CD4-positive, alpha-beta memory T cell (primary cell): ENCODE measurements at places on chromosomes 13 and 19.

- DNase-seq, result no peak
Measured at GRCh38 chr13:95620030-95620824, 24.3 kb downstream of the DZIP1 start.

DNA sequence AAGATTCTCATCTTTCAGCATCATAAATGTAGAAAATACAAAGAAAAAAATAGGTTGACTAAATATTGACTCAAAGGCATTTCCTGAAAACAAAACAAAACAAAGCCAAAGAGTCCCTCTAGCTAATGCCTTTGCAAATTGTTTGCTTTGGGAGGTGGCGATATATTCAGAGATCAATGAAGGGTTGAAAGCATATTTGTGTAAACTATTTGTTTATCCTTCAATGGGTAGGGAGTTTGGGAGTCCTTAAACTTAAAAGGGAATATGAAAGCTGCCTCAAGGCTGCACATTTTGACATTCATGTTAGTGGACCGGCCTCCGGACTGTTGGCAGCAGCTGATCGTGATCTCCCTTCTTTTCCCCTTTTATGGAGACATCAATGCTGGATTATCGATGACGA is 257.5 kb downstream of the ITGBL1 start:
- DNase-seq, result no peak

DNA sequence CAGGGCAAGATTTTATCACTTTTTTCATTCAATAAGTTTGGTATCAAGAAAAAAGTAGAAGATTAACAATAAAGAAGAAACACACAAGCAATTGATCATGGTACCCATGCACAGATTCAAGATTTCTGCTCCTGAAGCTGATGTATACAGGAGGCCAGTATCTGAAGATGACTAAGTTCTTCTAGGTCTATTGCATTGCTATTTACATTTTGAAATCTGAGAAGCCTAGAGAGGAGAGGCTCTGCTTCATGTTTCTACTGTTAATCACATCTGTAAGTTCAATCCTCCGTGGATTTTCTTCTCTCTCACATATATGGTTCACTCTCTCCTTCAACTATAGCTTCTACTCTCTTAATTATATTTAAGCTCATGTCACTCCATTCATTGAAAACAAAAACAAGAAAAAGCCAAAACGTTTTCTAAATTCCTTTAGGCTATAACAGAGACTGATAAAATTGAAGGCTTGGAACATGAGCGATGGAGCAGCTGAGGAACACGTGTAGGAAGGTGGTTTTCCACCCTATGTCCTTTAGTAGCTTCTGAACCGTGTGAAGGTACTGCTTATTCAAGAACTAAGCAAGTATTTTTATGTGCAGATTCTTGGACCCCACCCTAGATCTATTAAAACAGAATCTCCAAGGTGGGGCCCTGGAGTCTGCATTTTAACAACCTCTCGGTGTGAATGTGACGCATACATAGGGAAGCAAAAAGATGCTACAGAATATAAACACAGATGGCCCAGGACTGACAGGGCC is 198.2 kb downstream of the EFNB2 start:
- DNase-seq, result no peak

DNA sequence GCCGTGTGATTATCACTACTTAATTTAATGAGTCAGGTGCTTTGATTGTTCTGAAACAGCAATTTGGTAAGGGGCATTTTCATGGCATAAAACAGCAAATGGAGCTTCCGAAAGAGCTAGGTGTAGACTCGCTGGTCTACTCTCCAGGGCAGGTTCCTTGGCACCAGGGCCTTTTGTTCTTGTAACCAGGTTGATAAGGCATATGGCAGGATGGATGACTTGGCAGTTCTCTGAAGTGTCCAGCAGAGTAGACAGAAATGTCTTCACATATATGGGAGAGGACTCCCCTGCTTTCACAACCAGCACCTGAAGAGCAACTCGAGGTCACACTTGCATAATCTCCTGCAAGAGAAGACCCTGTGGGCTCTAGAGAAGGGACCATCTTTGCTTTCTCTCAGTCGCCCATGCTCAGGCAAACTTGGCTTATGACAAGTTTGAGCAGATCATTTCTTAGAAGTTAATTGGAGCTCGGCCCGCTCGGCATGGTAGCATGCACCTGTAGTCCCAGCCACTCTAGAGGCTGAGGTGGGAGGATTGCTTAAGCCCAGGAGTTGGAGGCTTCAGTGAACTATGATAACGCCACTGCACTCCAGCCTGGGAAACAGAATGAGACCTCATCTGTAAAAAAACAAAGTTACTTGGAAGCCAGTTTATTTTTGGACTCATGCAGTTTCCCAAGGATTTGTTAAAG is 23.3 kb upstream of the WASF3 start:
- no peak for DNase-seq

GRCh38 chr13:46726347-46726746 is 70.6 kb downstream of the ESD start:
- DNase-seq, result no peak

DNA sequence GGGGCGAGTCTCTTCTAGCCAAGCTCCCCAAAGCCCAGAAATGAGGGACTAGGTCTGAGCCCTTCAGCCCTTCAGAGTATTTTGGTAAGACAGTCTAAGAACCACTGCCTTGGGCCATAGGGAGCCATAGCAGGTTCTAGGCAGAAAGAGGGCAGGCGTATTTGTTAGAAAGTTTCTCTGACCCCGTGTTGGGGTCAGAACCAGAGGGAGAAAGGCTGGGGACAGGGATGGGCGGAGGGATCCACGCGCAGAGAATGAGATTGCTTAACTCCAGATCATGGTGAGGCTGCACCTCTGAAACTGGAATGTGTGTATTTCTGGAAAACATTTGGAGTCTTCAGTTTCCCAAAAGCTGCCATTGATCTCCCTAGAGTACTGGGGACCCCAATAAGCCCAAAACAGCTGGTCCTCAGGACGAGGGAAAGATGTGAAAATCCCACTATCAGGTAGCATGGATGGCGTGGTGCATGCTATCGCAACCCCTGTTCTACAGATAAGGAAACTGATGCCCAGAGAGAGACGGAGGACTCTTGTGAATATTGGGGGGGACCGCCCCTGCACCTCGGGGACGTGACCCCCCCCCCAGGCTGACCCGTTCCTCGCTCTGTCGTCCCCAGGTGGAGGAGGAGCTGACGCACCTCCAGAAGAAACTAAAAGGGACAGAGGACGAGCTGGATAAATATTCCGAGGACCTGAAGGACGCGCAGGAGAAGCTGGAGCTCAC is 703 bp upstream of the TPM4 start:
- DNase-seq, result peak; percentile 34

GRCh38 chr19:5679289-5680083 is 830 bp downstream of the MICOS13 start:
- DNase-seq, result no peak

- no peak for DNase-seq
Measured at GRCh38 chr13:50543141-50543540, 300.4 kb downstream of the DLEU7 start.

DNA sequence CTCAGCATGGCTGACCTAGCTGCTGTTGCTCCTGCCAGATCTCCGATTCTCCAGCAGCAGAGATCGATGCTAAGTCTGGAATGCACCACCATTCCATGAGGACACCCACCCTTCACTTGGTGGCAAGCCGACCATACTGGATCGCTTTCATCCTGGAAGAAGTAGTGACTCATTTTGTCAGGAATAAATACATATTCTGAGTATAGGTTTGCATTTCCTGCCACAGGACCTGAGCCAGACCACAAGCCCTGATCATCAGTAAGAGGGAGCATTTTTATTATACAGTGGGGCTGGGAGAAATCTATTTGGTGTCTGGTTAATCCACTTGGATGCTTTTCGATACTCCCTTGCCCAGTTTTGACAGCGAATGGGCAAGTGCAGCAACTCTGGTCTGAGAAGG is 10.9 kb upstream of the KCTD15 start:
- no peak for DNase-seq

GRCh38 chr13:26583662-26584061 is 26.2 kb downstream of the WASF3 start:
- DNase-seq, result no peak

GRCh38 chr13:26017932-26018665 is 33.7 kb downstream of the SHISA2 start:
- DNase-seq, result no peak

GRCh38 chr19:5179256-5179655 is 161.4 kb downstream of the PTPRS start:
- no peak for DNase-seq

- DNase-seq, result no peak
Measured at GRCh38 chr13:108060111-108060510, 155.2 kb downstream of the LIG4 start.

DNA sequence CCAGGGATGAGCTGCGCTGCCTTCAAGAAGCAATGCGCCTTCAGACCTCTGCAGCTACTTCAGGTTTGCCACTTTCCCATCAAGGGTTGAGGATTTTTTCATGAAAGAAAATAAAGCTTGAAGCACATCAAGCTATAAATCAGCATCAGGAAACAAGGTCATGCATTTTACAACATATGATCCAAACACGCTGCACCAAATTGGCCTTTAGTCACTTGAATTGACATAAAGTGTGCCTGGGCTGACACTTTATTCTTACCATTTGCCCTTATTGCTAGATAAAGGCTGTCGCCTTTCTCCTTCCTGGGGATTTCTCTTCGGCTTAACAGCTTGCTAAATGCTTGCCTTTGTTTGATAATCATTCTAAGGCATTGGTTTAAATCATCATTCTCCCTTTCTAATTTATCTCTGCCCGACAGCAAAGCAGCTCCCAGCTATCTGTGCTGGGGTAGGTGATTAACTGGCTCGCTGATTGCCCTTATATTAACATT is 87.7 kb downstream of the LHFPL6 start:
- no peak for DNase-seq

- DNase-seq, result no peak
Measured at GRCh38 chr19:13827656-13828055, 32.4 kb downstream of the ZSWIM4 start.

DNA sequence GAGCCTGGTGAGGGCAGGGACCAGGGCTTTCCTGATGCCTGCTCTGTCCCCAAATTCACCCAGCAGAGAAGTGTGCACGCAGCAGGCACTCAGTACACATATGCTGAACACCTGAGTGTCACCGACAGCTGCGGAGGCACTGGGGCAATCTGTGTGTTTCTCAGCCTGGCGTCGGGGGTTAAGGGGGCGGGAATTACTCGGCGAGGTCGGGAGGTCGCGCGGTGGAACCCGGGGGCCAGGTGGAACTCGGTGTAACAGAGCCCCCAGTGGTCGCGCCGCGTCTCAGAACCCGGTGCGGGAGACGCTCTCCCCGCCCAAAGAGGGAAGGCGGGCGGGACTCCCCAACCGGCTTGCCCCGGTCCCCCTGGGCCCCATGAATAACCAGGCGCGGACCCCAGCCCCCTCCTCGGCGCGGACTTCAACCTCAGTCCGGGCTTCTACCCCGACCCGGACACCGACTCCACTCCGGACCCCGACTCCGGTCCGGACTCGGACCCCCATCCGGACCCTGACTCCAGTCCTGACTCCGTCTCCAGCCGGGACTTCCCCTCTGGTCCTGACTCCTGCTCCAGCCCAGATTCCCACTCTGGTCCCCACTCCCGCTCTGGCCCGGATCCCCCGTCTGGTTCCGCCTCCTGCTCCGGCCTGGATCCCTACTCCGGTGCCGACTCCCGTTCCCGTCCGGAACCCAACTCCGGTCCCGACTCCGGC is at the start of gene SELENOV:
Gene SELENOV, plus strand, starts transcription at position 300 of the 711 bp plus-strand sequence. Its CDS starts 74 bp downstream, at position 374.
- DNase-seq, result no peak

DNA sequence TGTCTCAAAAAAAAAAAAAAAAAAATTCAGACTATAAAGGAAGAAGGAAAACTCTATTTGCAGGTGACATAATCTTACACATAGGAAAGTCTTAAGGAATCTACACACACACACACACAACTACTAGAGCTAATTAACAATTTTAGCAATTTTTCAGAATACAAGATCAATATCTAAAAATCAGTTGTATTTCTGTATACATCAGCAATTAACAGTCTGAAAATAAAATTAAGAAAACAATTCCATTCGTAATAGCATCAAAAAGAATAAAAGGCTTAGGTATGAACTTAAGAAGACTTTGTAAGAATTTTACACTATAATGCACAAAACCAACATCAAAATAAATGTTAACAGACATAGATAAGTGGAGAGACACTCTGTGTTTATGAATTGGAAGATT is 15.6 kb upstream of the CALM3 start:
- no peak for DNase-seq
